ENCODE measurements at places on chromosomes 13 and 19.

- DNase-seq = no peak
These were observed 112.6 kb downstream of the LIG4 start for GRCh38 chr13:108102771-108103170.

DNA sequence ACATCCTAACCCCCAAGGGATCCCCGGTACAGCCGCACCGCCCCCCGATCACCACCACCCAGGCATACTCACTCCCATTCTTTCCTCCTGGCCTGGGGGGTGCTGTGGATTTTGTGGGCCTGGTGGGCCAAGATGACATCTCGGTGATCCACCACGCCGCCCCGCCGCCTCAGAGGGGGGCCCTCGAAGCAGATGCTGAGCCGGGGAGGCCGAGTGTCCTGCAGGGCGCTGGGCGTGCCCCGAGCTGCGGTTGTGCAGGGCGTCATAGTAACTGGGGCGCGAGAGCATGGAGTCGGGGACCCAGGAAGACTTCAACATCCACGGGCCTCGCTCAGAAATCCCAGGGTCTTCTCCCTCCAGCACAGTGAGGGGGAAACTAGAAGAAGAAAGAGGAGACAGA lies 93.4 kb upstream of the CACNA1A start:
- DNase-seq = no peak

- DNase-seq = no peak
These were observed 271.1 kb upstream of the MAB21L1 start for GRCh38 chr13:35747594-35747993.

DNA sequence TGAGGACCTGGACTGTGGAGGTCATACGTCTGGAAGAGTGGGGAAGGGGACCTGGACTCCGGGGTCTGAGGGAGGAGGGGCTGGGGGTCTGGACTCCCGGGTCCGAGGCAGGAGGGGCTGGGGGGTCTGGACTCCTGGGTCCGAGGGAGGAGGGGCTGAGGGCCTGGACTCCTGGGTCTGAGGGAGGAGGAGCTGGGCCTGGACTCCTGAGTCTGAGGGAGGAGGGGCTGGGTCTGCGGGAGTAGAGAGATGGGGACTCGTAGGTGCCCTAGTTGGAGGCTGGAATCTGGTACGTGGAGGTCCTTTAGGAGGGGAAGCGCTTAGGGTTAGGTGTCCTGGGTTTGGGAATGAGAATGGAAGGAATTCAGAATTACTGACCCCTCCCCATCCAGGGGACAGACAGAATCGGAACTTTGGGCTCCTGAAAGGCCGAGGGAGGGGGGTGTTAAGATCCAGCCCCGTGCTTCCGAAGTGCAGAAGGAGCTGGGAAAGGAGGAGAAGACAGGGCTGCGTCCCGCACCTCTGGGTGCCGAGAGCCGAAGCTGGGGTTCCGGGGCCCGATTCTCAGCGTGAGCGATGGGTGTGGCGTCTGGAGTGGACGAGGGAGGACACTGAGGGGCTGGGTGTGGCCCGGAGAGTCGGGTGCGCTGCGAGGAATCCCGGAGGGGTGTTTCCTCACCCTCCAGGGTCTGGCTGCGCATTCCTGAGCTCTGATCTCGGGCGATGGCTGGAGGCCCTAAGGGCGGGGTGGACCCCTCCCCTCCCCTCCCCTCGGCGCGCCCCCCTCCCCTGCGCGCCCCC lies 608 bp downstream of the MYADM start:
- peak; percentile 30 for DNase-seq

GRCh38 chr19:41323430-41324125 lies 13.6 kb downstream of the CCDC97 start:
- no peak for DNase-seq

DNA sequence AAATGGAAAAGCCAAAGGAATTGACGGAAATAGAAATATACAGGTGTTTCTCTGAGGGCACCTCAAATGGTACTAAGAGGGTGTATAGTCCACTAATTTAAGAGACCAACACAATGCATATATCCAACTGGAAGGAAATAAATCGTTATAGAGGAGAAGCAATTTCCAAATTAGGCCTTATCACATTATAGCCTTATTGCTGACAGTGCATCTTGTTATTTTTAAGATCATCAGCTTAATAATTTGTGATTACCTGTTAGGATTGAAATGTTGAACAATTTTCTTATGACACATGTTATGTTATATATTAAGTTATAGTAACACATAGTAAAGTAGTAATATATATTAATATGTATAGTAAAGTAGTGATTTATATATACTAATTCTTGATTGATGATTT lies 915.7 kb upstream of the PCDH9 start:
- no peak for DNase-seq

- no peak for DNase-seq
These were observed 1.8 kb downstream of the ZNF114 start for GRCh38 chr19:48271531-48272151.

DNA sequence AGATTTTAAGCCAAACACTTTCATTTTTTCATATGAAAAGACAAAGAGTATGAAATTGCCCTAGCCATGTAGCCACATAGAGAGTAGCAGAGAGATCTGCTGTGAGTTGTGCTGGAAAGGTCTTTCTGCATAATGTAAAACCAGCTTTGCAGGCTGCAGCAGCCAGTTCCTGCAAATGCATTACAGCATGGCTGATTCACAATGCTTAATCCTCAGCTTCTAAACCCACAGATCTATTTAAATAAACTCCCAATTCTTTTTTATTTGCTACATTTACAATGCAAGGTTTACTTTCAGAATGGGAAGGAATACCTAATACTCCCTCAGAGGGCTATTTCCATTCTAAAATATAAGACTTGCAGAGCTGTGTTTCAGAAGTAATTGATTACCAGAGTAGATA lies 185.6 kb upstream of the STARD13 start:
- DNase-seq = no peak

DNA sequence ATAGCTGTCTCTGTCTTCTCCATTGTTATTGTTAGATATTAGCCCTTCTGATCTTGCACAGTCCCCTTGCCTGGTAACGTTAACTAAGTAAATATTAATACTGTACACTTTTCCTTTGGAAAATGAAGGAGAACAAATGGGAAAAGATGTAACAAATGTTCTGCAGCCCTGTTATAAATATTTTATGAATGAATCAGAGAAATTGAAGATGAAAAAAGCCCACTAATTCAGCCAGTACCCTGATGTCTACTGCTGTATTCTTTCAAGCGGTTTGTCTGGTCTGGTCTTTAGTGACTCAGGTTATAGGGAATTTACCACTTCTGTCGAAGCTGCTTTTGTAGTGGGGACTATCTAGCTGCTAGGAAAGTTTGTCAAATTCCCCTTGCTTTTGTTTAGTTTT lies 121.0 kb downstream of the COG6 start:
- DNase-seq = no peak

DNA sequence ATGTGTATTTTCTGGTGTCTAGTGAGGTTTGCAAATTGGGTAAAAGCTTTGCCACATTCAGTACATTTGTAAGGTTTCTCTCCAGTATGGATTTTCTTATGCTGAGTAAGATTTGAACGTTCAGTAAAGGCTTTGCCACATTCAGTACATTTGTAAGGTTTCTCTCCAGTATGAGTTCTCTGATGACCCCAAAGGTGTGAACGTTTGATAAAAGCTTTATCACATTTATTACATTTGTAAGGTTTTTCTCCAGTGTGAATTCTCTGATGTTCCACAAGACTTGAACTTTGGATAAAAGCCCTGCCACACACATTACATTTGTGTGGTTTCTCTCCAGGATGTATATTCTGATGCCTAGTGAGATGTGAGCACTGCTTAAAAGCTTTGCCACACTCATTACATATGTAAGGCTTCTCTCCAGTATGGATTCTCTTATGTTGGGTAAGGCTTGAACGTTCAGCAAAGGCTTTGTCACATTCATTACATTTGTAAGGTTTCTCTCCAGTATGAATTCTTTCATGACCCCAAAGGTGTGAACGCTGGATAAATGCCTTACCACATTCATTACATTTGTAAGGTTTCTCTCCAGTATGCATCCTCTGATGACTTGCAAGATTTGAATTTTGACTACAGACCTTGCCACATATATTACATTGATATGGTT lies 17.4 kb downstream of the ZNF677 start:
- DNase-seq = no peak

DNA sequence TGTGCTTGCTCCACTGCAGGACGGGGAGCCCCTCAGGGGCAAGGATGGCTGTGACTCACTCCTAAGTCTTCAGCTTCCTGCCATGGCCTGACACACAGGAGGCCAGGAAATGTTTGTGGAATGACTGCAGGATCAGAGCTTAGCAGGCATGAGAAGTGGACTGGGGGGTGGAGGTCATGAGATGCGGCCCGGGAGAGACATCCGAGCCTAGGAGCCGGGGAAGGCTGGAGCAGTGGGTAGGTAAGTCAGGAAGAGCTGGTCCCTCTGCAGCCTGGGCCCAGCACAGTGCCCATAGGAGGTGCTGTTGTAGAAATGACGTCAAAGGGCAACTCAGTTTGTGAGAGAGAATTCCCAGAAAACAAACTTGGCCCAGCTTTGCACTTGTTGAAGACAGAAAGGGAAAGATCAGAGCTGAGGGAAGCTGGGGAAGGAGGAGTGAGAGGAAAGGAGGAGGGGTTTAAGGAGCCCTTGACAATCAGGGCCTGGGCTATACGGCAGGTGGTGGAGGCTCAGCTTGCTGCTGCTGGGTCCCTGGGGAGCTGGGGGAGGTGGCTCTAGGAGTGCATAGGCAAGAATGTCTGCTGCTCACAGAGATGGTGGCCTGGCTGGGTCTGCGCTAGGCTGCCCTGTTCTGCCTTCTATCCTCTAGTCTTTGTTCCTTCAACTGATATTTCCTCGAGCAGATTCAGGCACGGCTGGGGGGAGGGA lies 18.5 kb downstream of the POU2F2 start:
- DNase-seq = no peak

- no peak for DNase-seq
These were observed 331.1 kb upstream of the KLF12 start for GRCh38 chr13:74465271-74465670.

- no peak for DNase-seq
These were observed 6.1 kb downstream of the STXBP2 start for GRCh38 chr19:7643031-7643415.

DNA sequence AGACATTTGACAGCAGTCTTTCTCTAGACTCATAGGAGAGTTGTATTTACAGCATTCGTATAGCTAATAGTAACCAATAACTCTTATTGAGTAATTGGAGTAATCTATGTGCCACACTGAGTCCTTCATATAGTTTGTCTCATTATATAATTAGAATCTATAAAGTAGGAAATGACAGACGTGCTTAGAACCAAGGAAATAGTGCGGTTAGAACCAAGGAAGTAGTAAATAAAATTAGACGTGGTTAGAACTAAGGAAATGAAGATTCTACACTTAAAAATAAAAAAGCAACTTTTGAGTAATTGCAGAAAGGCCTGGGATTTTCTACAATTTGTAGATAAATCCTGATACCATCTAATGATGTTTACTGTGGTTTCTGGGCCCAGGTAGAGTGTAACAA lies 107.8 kb upstream of the TNFSF11 start:
- DNase-seq = no peak

- no peak for DNase-seq
These were observed 45.1 kb downstream of the NFIX start for GRCh38 chr19:13040232-13040947.

DNA sequence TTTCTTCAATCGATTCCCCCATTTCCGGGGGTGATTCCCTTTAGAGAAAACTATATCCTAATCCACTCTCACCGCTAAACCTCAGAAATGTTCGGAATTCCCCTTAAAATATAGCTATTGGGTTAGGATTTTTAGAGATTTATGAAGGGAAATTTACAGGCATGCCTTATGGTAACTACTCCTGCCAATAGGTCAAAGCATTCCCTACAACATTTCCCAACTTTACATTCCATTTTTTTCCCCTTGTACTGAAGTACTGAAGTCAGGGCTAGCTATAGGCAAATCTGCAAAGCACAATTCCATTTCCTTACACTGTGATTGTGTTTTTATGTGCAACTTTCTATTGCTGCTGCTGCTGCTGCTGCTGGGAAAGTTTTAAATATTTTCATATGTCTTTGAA lies 2.1 kb downstream of the EDNRB start:
- no peak for DNase-seq

DNA sequence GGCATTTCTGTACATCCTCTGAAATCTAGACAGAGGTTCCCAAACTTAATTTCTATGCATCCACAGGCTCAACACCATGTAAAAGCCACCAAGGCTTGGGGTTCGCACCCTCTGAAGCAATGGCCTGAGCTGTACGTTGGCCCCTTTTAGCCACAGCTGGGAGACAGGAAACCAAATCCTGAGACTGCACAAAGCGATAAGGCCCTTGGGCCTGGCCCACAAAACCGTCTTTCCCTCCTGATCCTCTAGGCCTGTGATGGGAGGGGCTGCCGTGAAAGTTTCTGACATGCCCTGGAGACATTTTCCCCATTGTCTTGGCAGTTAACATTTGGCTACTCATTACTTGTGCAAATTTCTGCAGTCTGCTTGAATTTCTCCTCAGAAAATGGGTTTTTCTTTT lies 766.4 kb downstream of the GPC5 start:
- no peak for DNase-seq

DNA sequence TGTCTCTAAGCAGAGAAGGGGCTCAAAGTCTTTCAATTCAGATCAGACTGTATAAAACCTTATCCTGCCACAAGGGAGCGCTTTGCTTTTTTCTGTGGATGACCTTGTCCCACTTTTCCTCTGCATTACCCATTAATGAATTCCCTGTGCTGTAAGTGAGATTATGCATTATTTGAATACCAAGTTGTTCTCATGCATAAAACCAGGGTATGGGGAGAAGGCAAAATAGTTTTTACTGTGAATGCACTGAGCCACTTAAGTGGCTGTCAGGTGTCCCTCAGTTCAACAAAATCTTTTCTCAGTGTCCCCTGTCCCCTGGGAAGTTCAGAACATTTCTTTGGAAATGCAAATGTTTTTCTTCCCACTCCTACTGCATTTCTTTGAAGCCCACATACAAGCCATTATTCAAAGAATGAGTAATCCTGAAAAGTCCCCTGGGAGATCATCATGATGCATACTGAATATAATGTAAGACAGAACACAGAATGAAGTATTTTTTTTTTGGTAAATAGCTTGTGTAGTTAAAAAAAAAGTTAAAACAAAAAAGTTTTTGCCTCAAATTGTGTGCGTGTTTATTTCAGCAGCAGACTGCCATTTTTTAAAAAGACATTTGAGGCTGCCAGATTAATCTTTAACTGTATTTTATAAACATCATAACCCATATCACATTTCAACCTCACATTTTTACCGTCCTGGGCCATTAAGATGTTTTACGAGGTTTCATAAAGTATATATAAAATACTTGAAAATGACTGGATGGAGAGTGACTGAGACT lies 506.7 kb upstream of the PCDH9 start:
- no peak for DNase-seq

DNA sequence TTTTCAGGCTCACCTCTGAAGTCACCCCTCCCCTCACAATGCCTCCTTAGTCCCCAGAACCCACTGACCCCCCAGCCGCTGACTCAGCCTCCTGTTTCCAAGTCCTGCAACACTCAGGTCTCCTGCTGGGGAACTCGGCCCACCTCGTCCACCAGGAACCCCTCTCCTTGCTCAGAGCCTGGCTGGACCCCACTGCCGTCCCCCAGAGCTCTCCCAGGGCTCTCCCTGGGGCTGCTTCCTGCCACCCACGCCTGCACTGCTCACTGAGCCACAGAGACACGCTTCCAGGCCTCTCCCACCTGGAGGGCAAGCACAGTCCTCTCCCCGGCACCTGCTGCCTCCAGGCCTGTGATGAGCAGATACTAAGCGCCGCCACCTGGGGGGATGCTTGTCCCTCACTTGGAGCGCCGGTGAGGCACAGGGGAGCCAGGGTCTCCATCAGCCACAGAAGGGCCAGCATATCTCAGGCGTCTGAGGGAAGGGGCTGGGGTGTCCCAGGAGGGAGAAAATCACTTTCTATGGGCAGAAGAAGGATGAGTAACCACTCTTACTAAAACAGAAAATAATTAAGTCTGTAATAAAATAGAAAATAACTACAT lies 53.8 kb downstream of the KLF2 start:
- DNase-seq = no peak

- DNase-seq = no peak
These were observed 178.6 kb downstream of the SHISA2 start for GRCh38 chr13:25873242-25873612.

Measured in activated naive CD4-positive, alpha-beta T cell (primary cell).